Stimulated activated CD8-positive, alpha-beta memory T cell treated with anti-CD3 and anti-CD28 coated beads, Interleukin-4, amount 100 ng/mL, for 48 hours (primary cell): ENCODE measurements at places on chromosomes 7 and 10.

DNA sequence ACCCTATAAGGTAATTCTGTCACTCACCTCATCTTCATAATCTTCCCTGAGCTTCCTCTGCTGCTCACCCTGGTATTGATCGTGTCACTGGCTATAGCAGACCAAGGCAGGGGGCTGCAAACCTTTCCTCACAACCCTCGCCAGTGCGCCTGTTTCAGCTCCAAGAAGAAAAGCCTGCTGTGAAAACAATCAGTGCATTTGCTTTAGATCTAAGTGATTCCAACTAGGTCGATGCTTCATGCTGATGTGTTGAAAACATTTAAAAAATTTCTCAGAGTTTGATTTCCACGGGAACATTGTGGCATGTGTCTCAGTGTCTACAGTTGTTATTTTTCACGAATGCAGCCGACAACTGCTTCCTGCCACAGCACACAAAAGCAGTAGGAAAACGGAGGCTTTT lies 27.3 kb downstream of the POU6F2 start:
- no peak for DNase-seq

- no peak for DNase-seq
Observed at GRCh38 chr10:72597897-72598296, 28.0 kb downstream of the MICU1 start.

DNA sequence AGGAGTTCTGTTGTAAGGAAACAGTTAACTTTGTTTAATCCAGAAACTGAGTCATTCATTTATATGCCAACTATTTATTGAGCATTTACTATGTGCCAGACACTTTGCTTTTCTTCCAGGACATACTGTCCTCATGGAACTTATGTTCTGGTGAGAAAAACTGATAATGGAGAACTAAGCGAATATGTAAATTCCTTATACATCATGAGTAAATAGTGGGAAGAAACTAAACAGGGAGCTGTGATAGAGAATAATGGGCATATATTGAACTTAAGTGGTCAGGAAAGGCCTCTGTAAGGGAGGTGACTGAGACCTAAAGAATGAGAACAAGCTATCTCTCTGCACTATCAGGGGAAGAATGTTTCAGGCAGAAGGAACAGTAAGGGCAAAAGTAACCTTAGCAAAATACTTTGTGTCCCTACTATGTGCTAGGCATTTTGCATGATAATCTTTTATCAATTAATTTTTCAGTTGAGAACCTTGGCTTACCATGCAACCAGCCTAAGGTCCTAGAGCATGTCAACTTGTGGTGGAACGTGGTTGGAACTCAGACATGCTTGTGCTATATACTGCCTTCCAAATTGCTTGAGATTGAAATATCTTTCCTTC lies 45.4 kb downstream of the ST7 start:
- no peak for DNase-seq

- DNase-seq, result no peak
Observed at GRCh38 chr10:61175316-61175715, 231.3 kb upstream of the RHOBTB1 start.

DNA sequence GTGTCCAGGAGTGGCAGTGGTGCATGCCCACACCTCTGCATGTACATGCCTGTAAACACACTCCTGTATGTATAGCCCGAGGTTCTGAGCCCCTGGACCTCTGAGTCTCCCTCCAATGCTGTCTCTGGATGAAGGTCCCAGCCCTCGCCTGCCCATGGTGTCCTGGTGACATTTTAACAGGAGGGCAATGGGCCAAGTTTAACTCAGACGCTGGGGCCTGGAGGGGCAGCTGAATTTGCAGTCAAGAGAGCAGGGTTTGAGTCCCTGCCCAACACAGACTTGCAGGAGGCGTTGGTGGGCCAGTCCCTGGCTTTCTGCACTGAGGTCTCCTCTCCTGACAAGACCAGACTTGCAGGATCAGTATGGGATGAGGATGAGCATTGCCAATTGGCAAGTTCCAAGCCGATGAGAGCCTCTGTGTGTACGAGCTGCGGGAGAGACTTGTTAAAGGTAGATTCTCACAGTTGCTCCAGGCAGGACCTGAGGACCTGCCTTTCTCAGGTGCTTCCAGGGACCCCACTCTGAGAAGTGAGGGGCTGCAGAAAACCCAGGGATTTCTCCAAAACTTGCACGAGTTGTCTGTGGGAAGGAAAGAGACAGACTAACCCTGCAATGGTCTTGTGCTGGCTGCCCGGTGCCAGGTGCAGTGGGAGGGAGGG lies 141.9 kb downstream of the ELFN1 start:
- DNase-seq, result no peak

DNA sequence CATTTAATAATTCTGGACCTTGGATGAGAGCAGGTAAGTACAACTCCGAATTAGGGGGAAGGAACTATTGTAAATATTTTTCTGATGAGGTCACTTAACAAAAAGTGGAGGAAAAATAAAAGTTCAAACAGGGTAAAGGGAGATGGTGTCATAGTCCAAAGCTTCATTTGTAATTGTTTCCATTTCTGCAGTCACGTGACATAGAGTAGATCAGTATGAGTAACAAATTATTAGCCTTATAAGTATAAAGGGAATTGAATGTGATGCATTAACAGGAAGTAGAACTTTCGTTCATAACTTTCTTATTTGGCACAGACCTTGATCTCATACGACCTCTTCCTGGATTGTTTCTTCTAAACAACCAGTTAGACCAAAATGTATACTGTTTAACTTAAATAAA lies 347.2 kb upstream of the TPK1 start:
- DNase-seq, result no peak

- no peak for DNase-seq
Observed at GRCh38 chr10:29642990-29643389, 8.2 kb upstream of the SVIL start.

DNA sequence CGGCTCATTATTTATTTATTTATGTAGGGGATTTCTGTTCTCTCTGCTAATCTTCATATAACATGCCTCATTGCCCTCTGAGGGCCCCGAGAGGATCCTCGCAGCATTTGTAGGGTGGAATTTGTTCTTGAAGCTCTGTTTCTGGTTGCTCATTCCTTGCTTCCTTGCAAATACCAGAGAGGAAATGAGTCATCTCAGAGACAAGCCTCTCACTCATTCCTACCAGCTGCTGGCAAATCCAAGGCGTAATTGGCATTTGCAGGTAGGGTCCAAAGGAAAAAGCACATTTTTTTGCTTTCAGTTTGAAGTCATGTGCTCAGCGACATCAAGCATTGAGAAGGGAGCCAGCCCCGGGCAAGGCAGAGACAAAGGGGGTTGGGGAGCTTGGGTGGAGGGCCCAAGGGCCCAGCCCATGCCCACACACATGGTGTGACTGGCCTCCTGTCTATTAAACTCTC lies 501.6 kb downstream of the GALNT17 start:
- DNase-seq, result no peak

DNA sequence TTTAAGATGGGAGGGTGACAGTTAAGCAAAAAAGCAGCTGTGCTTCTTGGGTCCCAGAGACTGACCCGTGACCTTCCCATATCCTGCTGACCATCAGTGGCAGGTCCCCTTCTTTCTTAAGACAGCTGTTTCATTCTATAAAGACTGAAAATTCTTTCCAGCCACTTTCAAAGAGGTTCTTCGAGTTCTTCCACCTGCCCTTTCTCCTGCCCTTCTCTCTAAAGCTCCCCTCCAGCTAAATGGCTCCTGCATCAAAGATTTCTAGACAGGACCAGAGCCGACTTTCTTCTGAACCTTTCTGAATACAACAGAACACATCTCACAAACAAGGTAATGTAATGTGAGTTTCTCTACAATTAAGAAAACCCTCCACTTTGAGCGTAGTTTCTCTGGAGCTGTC lies 180.8 kb downstream of the SFMBT2 start:
- DNase-seq, result no peak

DNA sequence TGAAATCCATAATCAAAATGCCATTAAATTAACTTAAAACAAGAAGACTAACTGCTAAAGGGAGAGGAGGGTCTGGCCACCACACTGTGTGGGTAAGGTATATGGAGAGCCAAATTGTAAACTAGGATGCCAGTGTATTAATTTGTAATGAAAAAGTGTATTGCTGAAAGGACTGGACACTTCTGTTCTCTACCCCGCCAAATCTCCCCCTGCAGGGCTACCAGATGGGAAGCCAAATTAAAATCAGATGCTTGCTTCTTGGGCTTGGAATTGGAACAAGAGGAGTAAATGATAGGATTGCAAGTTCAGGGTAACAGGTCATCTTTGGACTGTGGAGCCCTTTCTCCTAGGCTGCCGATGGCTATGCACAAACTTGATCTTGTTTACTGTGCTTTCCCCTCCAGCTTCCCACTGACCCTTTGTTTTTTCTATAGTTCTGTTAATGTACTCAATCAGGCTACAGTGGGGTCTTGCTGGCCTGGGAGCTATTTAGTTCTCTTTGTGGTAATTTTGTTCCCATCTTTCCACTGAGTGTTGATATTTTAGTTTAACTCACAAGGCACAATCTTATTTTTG lies 932.1 kb upstream of the C7orf33 start:
- no peak for DNase-seq

- DNase-seq, result no peak
Observed at GRCh38 chr7:42831006-42831717, 80.7 kb downstream of the C7orf25 start.

DNA sequence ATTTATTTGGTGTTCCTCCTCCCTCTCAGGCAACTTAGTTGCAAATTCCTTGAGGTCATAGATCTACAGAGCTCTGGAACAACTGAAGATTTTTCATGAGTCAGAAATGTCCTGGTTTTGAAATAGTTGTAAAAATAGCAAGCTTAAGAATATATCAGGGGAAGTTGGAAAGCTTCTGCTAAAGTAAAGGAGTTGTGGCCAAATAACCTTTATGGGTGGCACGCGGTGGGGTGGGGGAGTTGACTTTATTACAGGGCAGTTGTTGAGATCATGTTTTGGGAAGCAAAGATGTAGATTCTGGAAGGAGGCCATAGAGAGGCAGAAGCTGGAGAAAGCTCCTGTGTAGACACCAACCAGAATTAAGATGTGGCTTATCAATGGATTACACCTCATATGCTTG lies 326.0 kb upstream of the MTPN start:
- DNase-seq, result no peak

DNA sequence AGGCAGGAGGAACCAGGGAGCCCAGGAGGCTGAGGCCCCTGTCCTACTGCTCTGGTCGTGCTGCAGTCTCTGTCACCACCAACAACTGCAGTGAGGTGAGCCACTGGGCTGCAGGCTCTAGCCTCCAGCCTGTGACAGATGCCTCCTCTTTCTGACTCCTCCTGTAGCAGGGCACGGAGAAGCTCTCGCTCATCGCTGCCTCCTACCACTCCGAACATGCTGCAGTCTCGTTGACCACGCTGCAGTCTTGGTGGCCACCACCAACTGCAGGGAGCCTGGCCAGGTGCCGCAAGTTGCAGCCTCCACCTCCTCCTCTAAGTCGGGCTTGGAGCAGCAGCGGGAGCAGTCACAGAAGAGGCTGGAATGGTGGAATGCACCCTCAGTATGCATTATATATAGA lies 22.1 kb upstream of the VOPP1 start:
- no peak for DNase-seq

- no peak for DNase-seq
Observed at GRCh38 chr7:19294619-19295018, 149.4 kb upstream of the FERD3L start.

DNA sequence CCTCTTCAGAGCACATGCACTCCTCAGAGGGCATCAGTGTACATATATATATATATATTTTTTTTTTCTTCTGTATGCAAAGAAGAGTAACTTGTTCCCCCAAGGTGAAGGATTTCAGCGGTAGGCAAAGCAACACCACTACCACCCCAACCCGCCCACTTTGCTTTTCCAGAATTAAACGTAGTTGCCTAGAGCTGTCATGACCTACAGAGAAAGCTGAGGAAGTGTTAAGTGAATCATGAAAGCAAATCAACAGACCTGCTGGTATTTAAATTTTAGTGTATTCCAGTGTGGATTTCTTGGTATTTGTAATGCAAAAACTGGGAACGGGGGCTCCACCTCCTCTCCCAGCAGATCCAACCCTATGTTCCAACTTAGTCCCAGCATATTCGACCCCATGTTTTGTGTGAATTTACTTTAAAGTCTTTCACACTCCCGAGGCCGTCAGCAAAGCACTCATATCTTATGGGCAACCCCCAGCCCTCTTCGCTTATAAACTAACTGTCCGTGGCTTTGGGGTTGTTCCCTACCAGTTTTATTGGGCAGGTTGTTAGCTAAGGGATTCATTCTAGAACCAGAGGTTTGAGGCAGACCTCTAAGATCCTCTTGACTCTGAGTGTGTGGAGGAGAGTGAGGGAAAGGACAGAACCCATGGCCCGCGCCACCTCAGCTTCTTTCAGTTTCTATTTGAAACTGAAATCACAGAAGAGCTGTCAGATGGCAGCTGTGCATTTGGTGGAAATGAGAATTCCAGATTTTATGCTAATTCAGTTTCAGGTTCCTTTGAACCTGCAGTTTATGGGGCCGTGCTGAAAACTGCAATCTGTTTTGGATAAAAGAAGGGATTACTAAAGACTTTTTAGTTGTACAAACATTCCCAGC lies 450.2 kb upstream of the GALNT17 start:
- peak; percentile 48 for DNase-seq

- DNase-seq, result no peak
Observed at GRCh38 chr10:132303361-132304115, 4.2 kb downstream of the STK32C start.

- DNase-seq, result no peak
Observed at GRCh38 chr10:121131014-121131413, 279.9 kb downstream of the WDR11 start.

DNA sequence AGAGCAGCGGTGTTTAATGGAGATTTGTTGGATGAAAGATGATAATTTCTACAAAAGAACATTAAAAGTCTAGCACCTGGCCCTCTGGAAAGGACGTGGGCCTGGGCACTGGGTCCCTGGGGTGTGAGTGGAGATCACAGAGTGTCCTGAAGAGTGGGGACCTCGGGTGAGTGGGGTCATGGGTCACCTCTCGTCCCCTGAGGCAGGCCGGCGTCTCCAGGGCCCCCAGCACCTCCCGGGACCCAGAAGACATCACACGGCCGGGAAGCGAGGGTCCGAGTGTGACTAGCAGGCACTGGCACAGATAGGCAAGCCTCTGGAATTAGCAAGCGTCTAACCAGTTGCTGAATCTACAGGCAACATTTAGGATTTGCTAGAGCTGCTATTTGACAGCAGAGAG lies 257.2 kb downstream of the MAD1L1 start:
- DNase-seq, result no peak

GRCh38 chr10:6770846-6771245 lies 190.8 kb upstream of the PRKCQ start:
- no peak for DNase-seq

DNA sequence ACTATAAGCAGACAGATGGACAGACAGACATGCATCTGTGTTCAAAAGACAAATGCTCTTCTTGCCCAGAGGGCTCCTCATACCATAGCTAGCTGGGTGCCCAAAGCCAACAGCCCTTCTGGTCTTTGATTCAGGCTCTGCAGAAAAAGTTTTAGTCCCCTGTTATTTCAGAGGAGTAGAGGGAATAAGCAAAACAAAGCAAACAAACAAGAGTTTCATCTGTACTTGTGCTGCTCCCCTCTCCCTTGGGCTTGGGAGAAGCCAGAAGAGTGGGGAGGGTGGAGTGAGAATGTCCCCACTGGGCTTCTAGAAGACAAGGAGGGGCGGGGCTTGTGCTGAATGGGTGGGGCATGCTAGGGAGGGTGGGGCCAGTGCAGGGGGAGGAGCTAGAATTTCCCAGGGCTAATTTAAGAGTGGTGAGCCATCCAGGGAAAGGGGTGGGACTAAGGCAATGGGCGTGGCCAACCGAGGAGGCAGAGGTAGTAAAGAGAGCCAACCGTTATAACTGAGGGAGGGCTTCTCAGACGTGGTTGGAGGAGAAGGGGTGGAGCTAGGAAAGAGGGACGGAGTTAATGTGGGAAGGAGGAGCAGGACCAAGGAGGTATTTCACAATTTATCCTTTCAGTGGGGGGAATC lies 101.2 kb upstream of the MGMT start:
- DNase-seq, result peak; percentile 40
